Fibroblast of skin of left biceps (primary cell): ENCODE measurements at places on chromosomes 6 and 20.

DNA sequence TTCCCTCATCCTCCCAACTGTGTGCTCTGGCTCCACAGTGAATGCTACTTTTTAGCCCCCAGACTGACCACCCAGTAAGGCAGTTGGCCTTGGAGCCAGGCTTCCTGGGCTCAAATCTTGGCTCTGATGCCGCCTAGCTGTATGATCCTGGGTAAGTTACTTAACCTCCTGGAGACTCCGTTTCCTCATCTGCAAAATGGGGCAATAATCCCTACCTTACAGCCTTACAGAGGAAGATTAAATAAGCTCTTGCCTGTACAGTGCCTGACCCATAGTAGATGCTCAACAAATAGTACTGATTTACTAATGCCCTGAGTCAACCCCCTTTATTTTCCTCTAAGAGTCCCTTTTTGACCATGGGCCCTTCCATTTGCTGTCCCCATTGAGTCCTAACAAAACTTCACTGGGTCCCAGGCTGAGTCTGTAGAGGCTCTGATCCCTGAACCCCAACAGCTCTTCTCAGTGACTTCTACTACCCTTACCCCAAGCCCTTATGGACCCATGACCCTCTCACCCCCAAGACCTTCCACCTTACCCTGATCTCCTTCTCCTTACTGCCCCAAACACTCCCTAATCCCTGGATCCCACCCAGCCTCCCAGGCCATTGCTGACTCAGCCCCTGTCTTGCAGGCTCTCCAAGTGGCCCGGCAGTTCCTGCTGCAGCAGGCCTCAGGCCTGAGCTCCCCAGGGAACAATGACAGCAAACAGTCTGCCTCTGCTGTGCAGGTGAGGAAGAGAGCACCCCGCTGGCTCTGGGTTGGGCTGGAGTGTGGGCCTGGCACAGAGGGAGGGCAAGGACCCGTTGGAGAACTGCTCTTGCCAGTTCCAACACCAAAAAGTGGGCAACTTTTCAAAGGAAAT lies 31.4 kb downstream of the FOXP4 start:
- DNase-seq = no peak

- DNase-seq = no peak
Measured at GRCh38 chr6:168303982-168304751, 15.4 kb downstream of the DACT2 start.

- DNase-seq = no peak
Measured at GRCh38 chr6:337805-338368, 45.6 kb downstream of the DUSP22 start.

DNA sequence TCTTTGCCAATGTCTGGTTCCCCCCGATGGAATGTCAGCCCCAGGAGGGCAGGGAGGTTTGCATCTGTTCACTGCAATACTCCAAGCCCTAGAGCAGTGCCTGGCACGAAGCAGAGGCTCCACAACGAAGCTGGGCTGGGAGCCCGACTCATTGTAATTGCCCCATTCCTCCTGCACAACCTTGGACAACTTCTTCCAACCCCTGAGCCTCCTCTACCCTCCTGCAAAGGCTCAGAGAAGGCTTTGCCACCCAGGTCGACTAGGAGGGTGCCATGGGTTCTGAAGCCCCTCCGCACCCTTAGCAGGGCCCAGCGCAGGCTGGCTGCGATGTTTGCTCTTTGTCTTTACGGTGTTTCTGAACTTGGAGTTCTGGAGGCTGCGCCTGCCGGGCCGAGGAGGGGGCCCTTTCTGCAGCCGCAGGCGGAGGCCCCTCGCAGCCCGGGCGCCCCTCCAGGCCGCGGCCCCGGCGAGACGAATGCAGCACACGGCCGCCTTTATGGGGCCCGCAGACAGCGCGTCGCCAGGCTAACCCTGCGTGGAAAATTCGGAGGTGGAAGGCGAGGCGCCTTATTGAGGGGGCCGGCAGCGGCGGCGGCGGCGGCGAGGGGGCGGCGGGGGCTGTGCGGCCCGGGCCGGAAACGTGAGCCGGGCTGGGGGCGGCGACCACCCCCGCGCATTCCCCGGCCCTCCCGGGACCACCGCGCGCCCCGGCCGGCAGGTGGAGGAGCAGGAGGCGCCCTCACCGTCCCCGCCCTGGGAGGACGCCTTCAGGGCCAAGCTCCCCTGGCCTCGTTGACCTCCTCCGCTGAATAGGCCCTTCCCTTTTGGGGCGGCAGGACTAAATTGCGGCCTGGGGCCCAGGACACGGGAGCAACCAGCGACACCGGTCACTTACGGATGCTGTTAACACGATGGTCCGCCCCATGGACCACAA lies 27.0 kb downstream of the SNAI1 start:
- DNase-seq = no peak

DNA sequence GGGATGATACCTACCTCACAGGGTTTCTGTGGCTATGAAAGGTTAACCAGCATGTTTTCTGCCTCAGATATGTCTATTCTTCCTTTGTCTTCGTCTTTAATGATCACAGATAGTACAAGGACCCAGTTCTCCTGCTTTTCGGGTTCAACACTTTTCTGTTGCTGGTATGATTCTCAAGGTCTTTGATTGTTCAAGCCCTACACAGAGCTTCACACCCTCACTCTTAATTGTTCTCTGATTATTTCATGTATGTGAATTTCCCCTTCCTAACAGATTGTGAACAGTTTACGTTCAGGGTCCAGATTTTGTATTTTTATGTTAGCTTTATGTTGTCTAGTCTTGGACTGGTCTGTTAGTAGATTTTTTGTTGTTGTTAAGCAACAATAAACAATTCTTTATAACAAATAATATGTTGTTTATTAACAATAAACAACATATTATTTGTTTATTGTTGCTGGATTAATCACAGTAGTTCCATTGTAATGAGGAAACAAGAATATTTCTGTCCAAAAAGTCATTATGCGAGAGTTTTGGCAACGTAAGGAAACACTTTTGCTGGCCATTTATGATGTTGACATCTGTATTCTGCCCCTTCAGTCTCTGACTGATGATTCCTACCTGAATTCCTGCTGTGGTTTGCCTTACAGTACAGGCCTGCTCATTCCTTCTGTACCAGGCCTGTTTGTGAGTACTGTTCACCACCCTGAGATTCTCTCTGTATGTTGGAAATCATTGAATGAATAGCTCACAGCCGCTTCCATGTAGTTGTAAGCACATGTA lies 27.2 kb upstream of the TULP4 start:
- DNase-seq = no peak
